A549 (cell line): ENCODE measurements at places on chromosomes 13 and 19.
A peak's percentile ranks its signal among the peaks of the same experiment; 100 is the strongest.

- DNase-seq: peak; percentile 68
Measured at GRCh38 chr19:32318884-32319520, 26.4 kb upstream of the ZNF507 start.

DNA sequence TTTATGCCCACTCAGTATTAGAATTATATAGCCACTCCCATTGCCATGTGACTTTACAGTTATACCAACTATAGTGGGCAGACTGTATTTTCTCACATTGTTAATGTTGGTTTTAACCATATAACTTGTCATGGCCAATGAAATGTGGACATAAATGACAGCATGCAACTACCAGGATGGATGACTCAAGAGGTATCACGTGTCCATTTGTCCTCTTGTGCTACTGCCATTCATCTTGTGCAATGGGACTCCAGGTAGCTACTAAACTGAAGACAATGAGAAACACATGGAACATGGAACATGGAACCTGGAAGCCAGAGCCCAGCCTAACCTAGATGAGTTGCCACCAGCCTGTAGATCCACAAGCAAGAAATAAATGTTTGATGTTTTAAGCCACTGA lies 242.7 kb upstream of the IPO5 start:
- no peak for DNase-seq

DNA sequence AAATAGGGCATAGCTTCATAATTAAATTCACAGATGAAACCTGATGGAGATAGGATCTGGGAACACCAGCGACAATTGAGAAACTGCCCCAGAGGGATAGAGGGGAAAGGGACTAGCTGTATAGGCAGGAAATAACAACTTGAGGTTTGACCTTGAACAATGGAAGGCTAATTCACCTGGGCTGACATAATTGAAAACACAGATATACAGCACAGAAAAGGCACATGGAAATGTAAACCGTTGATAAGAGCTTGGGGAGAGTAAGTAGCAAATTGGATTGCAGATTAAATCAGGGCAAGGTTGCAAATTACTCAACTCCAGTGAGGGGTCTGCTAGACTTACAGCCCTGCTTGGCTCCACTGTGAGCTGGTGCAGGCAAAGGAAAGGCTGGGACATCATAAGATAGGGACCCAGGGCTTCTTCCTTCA lies 246.7 kb downstream of the DLEU7 start:
- no peak for DNase-seq

DNA sequence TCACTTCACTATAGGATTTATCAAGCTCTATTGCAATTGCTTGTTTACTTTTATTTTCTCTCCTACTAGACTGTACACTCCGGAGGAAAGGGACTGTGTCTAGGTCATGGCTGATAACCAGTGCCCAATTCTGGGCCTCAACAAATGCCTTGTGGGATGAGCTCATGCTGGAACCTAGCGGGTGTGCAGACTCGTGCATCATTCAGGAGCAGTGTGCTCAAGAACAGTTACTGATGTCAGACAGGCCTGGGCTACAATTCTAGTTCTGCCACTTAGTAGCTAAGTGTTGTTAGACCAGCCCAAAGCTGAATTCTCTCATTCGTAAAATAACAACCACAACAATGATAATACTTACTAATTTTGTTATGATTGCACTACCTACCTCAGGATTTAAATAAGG lies 95.4 kb downstream of the CYSLTR2 start:
- DNase-seq: no peak
